CD4-positive, alpha-beta T cell treated with Interleukin-17A for 4 hours (primary cell): ENCODE measurements at places on chromosomes 7 and 10.

DNA sequence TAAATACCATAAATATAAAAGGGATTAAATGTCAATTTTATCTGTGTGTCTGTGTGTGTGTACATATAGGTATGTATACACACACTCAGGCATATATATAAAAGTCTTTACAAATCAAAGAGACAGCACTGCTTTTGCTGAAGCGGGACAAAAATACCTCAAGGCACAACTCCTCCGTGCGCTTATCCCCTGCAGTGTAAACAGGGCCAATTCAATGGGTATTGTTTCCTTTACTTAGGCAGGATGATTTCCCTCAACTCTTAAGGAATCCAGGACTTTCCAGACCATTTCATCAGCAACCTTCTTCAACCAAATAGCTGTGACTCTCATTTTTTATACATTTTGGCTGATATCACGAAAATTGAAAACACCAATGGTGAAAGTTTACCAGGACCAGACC lies 227.7 kb downstream of the CRPPA start:
- no peak for DNase-seq

DNA sequence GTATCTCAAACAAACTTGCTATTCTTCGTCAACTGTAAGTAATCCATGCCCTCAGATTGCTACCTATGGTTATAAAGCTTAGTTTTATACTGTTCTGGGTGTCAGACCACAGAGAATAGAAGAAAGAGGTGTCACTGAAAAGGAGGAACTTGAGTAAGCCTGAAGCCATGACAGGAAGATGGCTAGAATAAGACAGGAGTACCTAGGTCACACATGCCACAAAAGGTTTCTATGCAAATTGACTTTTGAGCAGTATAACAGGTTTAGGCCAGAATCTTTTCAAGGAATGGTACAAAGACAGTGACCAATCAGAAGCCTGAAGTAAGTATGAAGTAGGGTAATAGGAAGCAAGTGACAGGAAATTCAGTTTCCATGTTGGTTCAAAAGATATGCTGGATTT lies 23.5 kb downstream of the FBXW4 start:
- DNase-seq: no peak

GRCh38 chr7:1312136-1313070 lies 79.7 kb downstream of the UNCX start:
- DNase-seq: no peak

GRCh38 chr10:86436963-86437362 lies 70.4 kb upstream of the GRID1 start:
- DNase-seq: no peak

DNA sequence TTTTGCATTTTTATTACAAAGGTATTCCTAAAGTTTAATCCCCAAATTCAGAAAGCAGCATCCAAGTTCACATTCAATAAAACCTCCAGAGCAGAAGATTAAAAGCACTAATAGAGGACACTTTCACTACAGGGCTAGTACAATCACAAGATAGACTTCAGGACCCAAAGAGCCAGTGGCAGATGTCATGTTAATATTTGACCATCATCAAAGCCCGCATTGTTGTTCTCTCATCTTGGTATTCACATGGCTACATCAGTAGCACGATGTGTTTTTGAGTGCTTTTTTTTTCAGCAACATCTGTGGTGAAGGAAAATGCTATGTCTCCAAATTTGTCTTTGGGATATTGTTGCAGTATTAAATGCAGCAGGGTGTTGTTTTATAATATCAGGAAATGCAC lies 134.3 kb downstream of the ARL4A start:
- DNase-seq: no peak

DNA sequence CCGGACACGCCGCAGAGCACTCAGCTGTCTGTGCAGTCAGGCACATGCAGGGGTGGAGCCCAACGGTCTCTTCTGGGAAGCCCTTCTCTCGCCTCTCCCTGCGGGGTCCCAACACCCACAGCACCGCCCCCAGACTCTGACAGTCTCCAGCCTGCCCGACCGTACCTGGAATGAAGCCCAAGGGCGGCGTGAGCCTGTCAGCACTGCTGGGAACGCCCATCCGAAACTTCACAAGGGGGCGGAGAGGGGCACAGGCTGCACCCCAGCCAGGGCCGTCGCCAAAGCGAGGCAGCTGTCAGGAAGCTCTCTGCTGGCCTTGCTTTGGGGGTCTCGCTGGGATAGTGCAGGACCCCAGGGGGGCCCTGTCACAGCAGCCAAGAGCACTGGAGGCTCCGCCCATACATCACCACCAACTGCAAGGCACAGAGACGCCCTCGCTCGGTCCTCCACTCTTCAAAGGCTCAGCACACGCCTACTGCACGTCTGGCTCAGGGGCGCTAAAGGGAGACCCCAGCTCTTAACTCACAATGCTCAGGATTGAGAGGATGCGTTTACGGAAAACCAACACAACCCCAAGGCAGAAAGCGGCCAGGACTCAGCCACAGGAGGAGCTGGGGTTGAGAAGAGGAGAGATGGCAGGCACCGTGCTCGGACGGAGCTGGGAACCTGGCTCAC lies 30.9 kb downstream of the MAD1L1 start:
- DNase-seq: no peak

DNA sequence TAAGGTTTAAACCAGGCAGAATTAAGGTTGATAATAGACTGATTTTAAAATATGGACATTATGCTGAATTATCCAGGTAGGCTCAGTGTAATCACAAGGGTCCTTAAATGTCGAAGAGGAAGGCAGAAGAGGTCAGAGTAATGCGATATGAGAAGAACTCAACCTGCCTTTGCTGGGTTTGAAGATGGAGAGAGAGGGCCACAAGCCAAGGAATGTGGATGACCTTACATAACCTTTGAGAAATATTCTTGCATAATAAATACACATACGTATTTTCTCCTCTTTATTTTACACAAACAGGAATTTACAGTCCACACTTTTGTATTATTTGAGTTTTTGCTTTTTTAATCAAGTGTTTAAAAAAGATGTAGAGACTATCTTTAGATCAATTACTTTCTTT lies 88.5 kb downstream of the ST7 start:
- DNase-seq: no peak

DNA sequence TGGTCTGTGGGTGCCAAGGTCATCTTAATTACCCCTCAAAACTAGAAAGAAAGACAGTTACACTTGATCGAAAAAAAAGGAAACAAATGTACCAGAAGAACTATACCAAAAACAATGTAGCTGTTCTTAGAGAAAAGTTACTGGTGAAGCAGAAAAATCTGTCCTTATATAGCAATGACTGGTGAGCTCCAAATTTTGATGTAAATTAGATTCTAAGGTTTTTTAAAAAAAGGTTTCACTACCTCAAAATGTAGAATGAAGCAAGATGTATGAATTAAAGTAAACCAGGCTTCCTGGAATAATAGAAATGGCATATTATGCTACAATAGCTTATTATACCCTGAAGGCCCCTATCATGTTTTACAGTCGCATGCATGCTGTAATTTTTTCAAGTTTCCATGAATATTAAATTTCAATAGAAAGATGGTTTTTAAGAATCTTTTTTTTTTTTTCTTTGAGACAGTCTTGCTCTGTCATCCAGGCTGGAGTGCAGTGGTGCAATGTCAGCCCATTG lies 28.4 kb upstream of the FKBP9 start:
- DNase-seq: no peak

GRCh38 chr7:151378496-151379192 lies 31.2 kb downstream of the WDR86 start:
- DNase-seq: no peak

GRCh38 chr7:13986208-13986607 lies 3.3 kb downstream of the ETV1 start:
- DNase-seq: no peak
